ENCODE measurements at places on chromosomes 7 and 10.
A peak's percentile ranks its signal among the peaks of the same experiment; 100 is the strongest.

- DNase-seq, result no peak
Measured at GRCh38 chr10:8356283-8356682, 301.8 kb downstream of the GATA3 start.

GRCh38 chr10:124578231-124579010 is 116.8 kb downstream of the LHPP start:
- DNase-seq, result no peak

DNA sequence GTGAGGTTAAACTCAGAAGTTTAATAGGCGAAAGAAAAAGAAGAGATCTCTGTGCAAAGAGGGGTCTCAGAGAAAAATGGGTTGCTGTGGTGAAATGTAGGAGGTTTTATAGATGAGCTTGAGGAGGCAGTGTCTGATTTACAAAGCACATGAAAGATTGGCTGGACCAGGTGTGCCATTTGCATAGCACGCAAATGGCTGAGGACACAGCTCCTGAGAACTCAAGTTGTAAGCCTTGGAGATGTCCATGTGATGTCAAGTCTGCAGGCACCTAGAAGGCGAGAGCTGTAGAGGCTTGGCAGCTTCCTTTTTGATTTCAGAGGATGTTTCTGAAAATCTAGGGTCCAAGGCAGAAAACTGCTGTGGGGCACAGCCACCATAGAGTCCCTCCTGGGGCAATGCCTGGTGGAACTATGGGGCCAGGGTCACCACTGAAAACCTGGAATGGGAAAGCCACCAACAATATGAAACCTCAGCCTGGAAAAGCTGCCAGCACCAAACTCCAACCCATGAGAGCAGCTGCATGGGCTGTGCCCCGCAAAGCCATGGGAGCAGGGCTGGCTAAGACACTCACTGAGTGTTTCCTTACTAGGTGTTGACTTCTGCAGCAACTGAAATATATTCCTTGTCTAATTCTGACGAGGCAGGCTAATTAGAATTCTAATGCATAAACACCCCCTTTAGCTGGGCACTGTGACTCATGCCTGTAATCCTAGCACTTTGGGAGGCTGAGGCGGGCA is 96.9 kb upstream of the TNS3 start:
- no peak for DNase-seq

- no peak for DNase-seq
Measured at GRCh38 chr10:5583525-5584175, 58.9 kb downstream of the CALML3 start.

DNA sequence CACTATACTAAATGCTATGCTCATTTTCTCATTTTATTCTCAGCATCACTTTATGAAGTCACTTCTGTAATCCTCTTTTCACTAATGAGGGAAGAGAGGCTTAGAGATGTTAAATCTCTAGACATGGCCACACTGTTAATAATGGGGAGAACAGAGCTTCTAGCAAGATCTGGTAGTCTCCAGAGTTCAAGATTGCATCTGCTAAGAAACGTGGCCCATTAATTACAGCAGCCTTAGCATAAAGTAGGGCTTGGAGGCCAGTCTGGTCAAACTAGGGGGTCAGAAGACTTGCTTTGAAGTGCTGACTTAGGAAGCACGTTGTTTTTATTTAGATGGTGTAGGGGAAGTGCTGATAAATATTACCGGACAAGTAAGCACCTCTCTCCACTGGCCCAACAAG is 29.3 kb downstream of the ARL4A start:
- DNase-seq, result no peak

DNA sequence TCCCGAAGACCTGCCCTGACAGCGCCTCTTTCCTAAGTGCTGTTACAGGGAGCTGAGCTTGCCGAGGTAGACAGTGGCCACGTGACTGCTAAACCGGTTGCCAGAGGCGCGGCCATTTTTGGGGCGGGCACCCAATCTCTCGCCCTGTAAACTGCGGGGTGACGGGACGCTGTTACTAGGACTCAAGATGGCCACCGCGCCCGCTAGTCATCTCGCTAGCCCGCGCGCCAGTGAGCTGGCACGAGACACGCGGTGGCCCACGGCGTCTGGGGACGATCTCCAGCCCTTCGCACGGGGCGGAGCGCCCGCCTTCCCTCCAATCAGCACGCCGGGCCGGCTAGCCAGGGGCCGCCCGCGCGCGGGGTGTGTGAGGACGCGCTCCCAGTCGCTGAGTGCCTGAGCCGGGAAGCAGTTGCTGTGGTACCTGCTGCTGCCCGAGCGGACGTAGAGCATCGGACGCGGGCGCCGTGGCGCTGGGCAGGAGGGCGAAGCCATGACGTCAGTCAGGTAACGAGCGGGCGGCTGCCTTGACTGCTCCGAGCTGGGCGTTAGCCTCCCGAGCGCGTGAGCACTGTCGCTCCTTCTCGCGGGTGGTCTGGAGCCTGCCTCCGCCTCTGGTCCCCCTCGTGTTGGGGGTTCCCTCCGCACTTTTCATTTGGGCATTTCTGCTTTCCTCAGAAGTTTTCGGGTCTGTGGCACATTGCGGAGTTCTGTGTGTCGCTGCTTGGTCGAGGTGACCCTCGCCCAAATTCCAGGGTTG is 25.5 kb downstream of the ADK start:
- DNase-seq, result peak; percentile 50

DNA sequence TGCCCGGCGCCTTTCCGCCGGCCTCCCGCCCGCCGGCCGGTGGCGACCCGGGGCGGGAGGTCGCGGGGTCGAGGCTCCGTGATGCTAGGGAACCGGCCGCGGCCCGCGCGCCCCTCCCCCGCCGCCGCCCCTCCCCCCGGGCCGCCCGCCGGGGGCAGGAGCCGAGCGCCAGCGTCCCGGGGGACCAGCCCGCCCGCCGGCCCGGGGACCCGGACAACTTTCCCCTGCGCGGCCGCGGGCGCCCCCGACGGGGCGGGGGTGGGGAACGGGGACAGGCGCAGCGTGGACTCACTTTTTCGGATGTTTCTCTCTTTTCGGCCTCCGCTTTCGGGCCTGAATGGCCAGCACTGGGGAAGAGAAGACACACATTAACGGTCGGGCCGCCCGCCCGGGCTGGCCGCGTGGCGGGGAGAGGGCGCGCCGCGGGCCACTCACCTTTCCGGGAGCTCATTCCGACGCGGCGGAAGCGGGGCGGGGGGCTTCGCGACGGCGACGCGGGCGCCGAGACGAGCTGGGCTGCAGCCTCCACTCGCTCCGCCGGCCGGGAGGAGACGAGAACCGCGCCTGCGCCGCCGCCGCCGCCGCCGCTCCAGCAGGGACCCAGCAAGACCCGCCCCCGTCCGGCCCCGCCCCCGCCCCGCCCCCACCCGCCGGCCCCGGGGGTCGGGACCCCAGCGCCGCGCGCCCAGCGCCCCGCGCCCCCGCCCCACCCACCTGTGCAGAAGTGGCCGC is at the start of gene SRPK2:
Gene SRPK2 (minus strand): TSS at position 566 of the 732 bp plus-strand sequence.
- DNase-seq, result no peak

- no peak for DNase-seq
Measured at GRCh38 chr10:78511324-78512204, 477.9 kb downstream of the RPS24 start.

DNA sequence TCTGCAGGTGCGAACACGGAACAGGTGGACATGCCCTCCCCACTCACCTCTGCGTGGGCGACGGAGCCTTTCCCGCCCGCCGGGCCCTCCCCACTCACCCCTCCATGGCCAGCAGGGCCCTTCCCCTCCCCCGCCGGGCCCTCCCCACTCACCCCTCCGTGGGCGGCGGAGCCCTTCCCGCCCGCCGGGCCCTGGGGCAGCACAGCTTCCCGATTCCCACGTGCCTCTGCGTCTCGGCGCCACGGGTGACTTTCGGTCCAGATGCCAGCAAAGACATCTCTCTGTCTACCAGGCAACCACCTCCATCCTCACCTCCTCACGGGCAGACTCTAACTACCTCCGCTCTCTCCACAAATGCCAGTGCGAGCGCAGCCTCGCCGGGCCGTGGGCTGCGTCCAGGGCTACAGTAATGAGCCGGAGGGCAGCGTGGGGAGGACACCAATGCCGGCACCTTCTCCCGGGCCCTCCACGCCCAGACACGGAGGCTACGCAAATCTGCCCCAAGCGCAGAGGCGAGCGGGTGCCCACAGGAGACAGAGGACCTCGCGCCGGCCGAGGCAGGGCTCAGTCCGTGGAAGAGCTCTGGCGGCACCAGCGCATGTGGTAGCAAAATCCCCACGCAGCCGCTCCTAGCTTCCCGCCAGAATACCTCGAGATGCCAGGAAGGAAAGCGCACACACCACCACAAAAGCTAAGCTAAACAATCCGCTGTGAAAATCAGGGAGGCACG is 21.8 kb downstream of the GPER1 start:
- DNase-seq, result no peak

GRCh38 chr10:108384378-108384777 is 1219.9 kb upstream of the SORCS1 start:
- no peak for DNase-seq

DNA sequence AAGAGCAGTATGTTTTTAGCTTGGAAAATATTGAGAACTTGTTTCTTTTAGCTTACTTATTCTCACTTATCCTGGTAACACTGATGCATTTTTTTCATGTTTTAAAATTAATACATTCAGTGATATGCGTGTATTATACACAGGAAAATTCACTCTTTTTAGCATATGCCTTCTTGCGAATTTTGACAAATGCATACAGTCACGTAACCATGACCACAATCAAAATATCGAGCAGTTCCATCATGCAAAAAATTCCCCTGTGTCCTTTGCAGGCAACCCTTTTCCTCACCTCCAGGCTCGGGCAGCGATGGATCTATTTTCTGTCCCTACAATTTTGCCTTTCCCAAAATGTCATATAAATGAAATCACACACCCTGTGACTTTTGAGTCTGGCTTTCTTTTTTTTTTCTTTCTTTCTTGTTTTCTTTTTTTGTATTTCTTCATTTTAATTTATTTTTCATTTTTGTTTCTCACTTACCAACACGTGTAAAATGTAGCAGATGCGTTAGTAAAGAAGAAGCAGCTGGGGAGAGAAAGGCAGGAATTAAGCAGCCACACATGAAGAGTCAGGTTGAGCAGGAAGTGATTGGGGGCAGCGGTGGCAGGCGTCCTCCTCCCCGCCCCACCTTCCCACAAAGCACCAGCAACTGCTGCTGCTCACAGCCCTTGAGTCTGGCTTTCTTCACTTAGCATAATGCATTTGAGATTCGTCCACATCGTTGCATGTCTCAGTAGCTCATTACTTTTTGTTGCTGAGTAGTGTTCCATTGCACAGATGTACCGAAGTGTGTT is 29.9 kb downstream of the ADRB1 start:
- DNase-seq, result no peak

DNA sequence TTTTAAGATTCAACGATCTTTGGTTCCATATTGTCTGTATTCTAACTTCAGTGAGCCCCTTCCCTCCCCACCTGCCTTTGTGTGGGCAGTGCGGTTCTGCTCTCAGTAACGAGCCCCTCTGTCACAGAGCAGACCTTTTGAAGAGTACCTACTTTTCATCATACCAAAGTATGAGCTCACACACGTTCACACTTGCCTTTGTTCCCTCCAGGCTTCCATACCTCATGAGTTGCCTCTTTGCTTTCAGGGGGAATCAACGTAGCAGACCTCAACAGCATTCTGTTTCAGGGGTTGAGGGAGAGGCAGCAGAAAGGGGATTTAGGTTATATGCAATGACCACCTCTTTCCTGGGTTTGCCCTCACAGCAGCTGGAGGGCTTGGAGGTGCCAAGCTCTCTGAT is 211.4 kb upstream of the MDFIC start:
- DNase-seq, result no peak

DNA sequence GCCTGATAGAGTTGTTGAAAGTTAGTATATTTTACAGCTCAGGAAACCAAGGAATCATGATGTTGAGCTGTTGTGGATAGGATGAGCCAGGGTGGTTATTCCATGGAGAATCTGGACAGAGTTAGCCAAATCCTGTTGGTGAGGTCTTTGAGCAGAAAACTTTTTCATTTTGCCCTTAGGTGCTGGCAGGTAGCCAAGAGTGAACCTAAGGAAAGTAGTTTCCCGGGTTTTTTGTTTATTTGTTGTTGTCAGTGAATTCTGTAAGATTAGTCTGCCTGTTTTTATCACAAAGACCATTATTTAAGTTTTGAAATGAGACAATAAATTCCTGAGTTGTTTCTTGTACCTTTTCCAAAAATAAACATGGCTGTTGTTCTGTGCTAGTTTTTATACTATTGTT is 61.0 kb downstream of the GALNT11 start:
- DNase-seq, result no peak

DNA sequence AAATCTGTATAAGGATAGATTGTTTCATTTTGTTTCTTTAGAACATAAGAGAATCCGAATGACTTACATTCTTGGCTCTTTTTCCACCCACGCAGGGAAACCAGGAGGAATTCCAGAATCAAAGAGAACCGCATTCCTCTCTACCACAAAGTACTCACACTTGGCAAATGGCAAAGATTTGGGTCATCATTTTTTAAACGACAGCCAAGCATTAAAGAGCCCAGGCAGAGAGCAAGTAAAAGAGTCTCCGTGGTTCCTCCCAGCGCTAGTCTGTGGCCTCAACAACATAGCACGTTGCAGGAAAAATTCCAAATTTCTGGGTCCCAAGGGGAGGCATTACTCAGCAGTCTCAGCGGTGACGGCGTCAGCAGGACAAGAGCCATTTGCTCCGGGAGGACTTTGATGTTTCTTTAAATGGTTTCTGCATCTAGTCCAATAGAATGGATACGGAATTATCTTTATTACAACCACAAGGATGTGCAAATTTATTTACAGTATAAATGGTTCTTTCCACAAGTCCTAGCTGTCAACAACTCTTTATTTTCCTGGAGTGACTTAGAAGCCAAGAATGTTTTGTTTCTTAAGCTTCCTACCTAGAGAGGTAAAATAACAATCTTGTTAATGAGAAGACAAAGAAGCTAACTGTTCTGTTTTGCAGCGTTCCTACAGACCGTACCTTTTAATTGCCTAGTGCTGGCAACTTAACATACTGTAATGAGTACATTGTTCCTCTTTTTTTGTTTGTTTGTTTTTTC is 232.5 kb downstream of the SKIDA1 start:
- peak; percentile 75 for DNase-seq

GRCh38 chr7:18667466-18667865 is 171.9 kb downstream of the HDAC9 start:
- DNase-seq, result peak; percentile 95

- DNase-seq, result no peak
Measured at GRCh38 chr10:1644191-1644711, 93.1 kb downstream of the ADARB2 start.

Measured in SK-N-MC (cell line).